NT2/D1 (cell line): ENCODE measurements at places on chromosomes 11 and 22.

- no peak for DNase-seq
Observed at GRCh38 chr11:70226967-70227366, 23.9 kb downstream of the FADD start.

DNA sequence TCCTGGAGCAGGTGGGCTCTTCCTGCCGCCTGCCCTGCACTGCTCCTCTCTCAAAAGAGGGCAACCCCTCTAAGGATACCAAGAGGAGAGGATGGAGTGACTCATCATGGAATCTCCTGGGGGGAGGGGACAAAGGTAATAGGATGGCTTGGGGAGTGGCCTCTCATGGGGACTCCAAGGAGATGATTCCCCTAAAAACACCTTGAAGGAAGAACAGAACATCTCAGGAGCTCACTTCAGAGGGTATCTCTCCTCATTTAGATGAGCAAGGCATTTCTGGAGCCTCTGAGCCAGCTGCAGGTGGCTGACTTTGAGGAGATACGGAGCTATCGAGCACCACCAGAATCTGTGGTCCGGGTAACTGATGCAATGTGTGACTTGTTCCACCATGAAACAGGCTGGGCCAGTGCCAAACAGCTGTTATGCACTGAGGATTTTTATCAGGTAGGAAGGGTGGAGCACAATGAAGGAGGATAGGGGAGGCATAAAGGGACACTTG lies 40.2 kb downstream of the RRP8 start:
- DNase-seq: no peak

DNA sequence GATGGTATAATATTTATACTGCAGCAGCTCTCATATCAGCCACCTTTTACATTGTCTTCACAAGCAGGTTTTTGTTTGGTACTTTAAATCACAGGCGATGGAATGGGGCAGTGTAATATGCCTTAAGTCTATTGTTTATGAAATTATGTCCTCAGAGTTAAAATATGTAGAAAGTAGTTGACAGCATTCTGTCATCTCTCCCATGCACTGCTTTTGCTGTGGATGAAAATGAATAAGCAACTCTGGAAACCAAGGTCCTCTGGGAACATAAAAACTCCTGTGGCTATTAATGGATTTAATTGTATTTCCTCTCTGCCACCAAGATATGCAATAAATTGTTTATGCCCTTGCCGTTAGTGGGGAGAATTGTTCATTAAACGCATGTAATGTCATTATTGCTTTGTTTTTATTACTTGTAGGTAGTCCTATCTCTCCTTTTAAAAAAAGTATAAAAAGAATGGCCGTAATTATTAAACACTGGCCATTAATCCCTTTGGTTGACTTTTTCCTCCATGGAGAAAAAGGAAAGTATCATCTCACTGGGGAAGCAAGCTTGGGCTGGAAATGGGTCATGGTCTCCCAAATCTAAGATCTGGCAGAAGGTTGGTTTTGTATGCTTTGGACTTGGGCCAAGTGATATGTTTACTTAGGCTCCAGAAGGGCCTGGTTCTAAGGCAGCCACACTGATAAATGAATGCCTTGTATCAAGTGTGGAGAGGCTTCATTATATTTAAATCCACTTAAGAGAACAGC lies 13.1 kb downstream of the PACS1 start:
- DNase-seq: no peak

GRCh38 chr11:104327861-104328511 lies 164.0 kb upstream of the PDGFD start:
- DNase-seq: no peak

DNA sequence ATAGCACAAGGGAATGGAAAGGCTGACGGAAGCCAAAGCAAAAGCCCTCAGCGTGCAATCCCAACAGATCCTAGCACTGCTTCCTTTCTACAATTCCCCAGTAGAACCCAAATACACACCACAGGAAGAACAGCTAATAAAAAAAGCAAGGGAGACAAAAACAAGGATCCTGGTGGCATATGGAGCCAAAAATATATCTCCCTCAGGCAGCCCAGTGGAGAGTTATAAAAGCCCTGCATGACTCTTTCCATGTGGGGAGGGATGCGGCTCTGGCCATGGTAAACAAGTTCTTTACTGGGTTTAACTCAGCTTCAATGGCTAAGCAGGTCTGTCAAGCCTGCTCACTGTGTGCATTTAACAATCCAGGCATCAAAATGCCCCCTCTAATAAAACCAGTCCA lies 88.1 kb downstream of the PIWIL4 start:
- no peak for DNase-seq

DNA sequence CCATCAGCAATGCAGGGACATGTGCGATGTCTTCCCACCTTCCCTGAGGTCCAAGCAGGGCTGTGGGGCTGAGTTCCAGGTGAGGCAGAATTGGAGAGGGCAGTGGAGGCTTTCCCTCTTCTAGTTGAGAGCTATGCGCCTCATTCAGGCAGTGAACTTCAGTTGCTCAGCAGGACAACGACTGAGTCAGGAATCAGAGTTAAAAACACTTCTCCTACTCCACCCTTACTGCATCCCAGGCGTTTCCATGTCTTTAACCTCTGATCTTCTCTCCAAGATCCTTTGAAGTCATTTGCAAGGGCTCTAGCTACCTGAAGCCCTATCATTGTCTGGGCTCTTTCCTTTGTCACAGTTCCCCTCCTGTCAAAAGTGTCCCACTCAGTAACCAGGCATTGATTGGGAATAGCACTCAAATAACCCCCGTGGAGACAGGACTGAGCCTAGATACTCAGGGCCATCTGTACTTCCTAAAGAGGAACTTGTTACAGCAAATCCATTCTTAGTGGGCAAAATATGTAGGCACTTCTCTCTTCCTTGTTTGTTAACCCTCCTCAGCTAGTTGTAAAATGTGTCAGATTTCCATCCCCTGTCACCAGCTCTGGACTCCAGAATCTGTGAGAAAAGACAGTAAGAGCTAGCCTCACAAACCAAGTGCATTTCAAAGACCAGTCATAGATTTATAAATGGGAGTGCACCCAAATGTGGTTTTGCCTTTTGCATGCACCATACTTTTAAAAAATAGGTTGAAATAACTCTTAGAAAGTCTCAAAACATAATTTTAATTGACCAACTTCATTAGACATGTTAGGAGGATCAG lies 72.5 kb upstream of the MYO18B start:
- DNase-seq: no peak

GRCh38 chr11:107050121-107050520 lies 31.8 kb upstream of the GUCY1A2 start:
- no peak for DNase-seq

GRCh38 chr11:17743808-17744119 lies 9.2 kb downstream of the KCNC1 start:
- DNase-seq: no peak

GRCh38 chr11:118706546-118706825 lies 27.0 kb upstream of the TREH start:
- DNase-seq: no peak

DNA sequence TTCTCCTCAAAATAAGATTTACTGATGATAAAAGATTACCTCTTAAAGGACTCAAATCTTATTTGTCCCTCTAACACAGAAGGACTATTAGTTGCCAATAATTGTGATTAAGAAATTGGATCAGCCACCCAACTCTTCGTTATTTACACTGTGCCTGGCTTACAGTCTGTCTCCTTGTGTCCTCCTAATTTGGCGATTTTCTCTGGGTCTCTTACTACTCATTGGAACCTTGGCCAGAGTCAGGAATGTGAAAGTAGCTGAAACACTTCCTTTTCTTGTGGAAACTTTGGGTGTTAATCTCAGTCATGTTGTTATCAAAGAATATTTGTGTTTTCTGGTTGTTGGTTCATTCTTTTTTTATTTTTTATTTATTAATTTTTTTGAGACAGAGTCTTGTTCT lies 83.2 kb downstream of the TEAD1 start:
- no peak for DNase-seq

DNA sequence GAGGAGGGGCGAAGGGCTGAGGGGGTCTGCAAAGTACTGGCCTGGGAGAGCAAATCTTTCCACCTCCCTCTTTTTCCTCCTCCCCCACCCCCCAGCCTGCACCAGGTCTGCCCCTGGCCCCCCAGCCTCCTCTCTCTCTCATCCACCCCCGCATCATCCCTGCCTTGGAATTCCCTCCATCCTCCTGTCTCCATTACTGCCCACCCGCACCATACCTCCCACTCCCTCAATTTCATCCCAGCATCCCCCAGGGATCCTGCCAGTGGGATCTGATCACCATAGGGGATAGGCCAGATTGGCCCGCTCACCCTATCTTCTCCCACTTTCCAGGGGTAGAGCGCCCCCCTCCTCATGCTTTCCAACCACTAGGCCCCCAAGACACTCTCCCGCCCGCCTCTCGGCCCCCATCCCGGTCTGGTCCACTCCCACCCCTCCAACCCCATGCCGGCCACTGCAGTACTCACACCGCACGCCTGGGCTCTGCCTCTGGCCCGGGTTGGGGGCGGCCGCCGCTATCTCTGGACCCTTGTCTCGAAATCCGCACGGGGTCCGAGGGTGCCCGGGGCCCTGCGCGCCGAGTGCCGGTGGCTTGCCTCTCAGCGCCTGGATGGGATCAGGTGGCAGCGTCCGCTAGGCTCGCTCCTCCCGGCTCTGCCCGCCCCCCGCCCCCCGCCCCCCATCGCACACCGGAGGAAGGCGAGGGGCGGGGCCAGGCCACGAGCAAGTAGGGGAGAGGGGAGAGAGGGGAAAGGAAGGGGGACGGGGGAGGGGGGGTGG lies at the start of gene GAL3ST3:
TSS of gene GAL3ST3 (minus strand) at position 615 of the 777 bp plus-strand sequence. CDS start 3,746 bp downstream, outside the sequence.
- DNase-seq: no peak

DNA sequence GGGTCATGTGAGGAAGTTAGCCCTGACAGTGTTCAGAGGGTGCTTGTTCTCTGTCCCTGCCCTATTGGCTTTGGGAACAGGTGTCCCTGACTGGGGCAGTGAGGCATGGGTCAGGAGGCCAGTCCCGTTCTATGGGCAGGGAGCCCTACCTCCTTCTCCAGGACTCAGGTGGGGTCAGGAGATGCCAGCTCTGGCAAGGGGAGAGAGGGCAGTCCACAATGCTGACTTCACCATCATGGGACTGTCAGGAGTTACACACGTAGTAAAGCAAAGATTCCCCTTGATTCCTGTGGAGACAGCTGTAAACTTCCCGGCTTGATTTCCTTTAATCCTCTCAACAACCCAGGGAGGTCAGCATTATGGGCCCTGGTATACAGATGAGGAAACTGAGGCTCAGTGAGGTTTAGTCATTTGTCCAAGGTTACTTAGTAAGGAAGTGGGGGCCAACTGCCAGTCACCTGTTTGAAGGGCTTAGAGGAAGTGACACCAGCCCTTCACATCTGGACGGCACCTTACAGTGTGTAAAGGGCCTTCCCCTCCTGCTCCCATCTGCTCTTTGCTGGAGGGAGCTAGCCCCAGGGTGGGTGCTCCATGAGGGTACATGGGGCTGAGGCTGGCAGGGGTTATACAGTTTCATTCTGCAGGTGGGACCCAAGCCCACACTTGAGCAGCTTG lies 11.9 kb downstream of the MICALL1 start:
- DNase-seq: no peak

DNA sequence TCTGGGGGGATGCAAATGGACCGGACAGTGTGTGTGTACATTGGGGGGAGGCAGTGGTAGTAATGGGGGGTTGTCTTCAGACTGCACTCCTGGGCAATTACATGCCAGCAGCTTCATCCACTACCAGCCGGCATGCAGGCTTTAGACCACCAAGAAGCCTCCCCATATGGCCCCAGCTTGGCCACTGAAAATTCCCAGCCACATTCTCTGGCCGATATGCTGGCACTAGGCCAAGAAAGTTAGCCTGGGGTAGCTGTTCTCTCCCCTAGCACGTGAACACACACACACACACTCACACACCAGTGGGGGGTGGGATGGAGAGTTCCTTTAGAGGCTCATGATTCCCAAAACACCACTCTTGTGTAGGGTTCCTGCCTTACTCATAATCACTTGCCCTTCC lies 3.6 kb upstream of the ROBO3 start:
- DNase-seq: no peak

- no peak for DNase-seq
Observed at GRCh38 chr11:20672575-20672974, 3.2 kb downstream of the NELL1 start.
